ENCODE measurements at places on chromosomes 4 and X.

DNA sequence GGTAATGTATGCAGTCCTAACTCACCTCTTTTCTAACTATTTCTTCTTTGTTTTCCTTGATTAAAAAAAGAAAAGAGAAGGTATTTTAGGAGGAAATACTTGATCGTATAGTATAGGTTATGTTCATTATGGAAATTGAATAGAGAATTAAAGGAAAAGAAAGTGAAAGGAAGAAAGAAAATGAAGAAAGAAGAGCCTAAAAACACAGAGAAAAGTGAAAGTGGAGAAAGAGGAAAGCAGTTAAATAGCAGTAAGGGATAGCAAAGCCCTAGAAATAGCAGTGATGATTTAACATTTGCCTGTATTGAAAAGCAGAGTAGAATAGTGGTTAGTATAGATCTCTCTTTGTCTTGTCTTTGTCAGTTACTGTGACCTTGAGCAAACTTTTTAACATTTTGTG, 37.0 kb downstream of the MRPL1 start:
- DNase-seq = no peak

GRCh38 chr4:2166253-2166652, 75.7 kb downstream of the HAUS3 start:
- no peak for DNase-seq

- no peak for DNase-seq
Observed at GRCh38 chr4:48197643-48198237, 63.7 kb upstream of the TXK start.

DNA sequence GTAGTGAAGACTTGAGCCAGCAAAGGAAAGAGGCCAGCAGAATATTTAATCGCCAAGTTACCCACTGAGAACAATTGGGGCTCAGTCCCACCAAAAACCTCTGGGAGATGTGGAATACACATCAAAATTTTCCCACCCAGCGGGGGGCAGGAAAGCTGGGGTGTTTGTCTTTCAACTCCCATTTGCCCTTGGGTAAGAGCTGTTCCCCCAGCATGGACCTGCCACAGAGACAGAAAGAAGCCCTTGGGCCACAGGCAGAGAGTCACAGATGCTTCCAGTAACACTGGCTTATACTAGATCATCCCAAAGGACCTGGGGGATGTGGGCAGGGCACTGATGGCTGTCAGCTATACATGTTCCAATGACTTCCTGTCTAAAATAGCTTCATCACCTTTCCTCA, 18.9 kb upstream of the FBXW7 start:
- no peak for DNase-seq

- DNase-seq = no peak
Observed at GRCh38 chrX:134803060-134803459, 144.8 kb upstream of the PLAC1 start.

All from RCC 7860 (cell line).